ENCODE measurements at places on chromosomes 6 and 20. TPM values are rescaled to one million over a fixed set of nuclear protein-coding genes. Genes with fewer than 3 reads are reported as not detected.
A peak's percentile ranks its signal among the peaks of the same experiment; 100 is the strongest.

- peak overlapping the region; percentile 62 for H3K27ac ChIP-seq
- no peaks in the 10 kb centered on the region for H3K4me1 ChIP-seq
- no peak for DNase-seq
- no peaks in the 10 kb centered on the region for H3K27me3 ChIP-seq
Measured at GRCh38 chr6:14361956-14362587, 244.5 kb downstream of the CD83 start.

DNA sequence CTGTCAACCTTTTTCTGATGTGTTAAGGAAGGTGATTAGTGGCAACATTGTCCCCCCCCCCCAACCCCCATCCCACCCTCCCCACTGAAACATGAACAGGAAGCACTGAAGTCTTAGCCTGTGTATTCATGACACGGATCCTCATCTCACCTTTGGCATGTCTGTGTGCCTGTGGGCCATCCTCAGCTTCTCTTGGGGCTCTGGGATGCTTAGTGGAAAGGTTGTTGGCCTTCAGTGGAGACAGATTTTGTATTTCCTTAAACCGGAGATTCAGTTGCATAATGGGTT, 93.6 kb downstream of the RREB1 start:
- no peak overlapping the region for H3K27ac ChIP-seq
- no peaks in the 10 kb centered on the region for H3K27me3 ChIP-seq
- H3K36me3 ChIP-seq, result peaks cover 32% of the 10 kb centered on the region
- no peak overlapping the region for H3K4me3 ChIP-seq
- DNase-seq, result no peak

GRCh38 chr6:99276747-99277146, 72.7 kb downstream of the FAXC start:
- H3K36me3 ChIP-seq, result no peaks in the 10 kb centered on the region
- H3K4me1 ChIP-seq, result no peaks in the 10 kb centered on the region
- H3K27ac ChIP-seq, result no peak overlapping the region
- no peak for DNase-seq
- H3K27me3 ChIP-seq, result no peaks in the 10 kb centered on the region

- H3K4me1 ChIP-seq, result no peaks in the 10 kb centered on the region
- no peak for DNase-seq
- no peak overlapping the region for H3K27ac ChIP-seq
Measured at GRCh38 chr6:42163981-42164380, 9.2 kb upstream of the GUCA1A start.

DNA sequence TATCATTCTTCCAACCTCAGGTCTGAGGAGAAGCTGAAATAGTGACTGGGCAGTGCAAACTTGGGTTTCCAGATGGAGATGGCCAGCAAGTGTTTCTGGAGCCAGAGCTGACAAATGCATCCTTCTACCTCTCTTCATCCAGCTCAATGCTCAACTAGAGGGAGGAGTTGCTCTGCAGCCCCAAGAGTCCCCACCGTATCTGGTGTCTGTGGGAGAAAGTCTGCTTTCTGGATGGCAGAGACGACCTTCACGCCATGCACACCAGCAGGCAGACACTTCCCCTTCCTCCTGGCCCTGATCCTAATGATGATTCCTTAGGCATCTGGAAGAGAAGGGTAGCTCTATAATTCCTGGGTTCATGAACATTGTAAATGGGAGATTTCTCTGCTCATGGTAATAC, 127.4 kb upstream of the SPACA1 start:
- H3K4me1 ChIP-seq, result no peaks in the 10 kb centered on the region
- no peak for DNase-seq
- no peaks in the 10 kb centered on the region for H3K36me3 ChIP-seq
- no peaks in the 10 kb centered on the region for H3K27me3 ChIP-seq
- no peak overlapping the region for H3K4me3 ChIP-seq

DNA sequence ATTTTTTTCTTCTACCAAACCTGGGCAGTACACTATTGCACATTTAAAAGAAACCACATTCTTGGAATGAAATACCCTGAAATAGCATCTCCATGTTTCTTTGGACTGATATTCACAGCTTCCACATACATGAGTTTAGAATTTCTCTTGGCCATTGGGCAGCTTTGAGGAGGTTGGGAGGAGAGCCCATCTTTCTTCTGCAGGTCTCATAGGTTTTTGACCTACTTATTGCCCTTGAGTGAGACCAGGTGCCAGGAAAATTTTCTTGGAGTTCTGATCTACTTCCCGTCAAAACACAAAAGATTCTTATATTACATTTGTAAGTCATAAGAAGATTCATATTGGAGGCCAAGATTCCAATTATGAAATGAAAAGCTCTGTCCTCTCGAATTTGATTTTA, 212.0 kb downstream of the IBTK start:
- H3K4me1 ChIP-seq, result no peaks in the 10 kb centered on the region
- no peaks in the 10 kb centered on the region for H3K27me3 ChIP-seq
- no peak overlapping the region for H3K4me3 ChIP-seq
- H3K27ac ChIP-seq, result no peak overlapping the region
- DNase-seq, result no peak
- H3K36me3 ChIP-seq, result no peaks in the 10 kb centered on the region

GRCh38 chr20:35830264-35830663, 58.4 kb downstream of the PHF20 start:
- no peak for DNase-seq
- peaks cover 30% of the 10 kb centered on the region for H3K4me1 ChIP-seq
- no peaks in the 10 kb centered on the region for H3K27me3 ChIP-seq
- no peak overlapping the region for H3K27ac ChIP-seq
- no peak overlapping the region for H3K4me3 ChIP-seq

DNA sequence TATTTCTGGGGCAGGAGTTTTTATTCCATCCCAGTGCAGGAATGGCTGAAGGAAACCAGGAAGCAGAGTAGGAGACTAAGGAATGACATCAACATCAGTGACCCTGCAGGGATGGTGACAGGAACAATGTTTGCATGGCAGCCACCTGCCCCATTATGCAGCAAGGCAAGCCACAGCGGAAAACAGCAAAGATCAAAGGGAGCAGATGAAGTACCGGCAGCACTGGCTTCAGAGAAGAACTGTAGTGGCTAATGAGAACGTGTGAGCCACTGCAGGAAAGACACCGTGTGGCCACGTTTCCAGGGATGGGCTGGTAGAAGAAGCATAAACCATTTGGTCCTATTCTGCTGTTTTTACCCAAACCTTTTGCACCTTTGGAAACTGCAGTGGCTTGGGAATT, 52.9 kb upstream of the TAB2 start:
- H3K4me3 ChIP-seq, result no peak overlapping the region
- H3K27ac ChIP-seq, result no peak overlapping the region
- H3K4me1 ChIP-seq, result peaks cover 6% of the 10 kb centered on the region
- no peaks in the 10 kb centered on the region for H3K27me3 ChIP-seq
- no peak for DNase-seq
- no peaks in the 10 kb centered on the region for H3K36me3 ChIP-seq

GRCh38 chr6:46219661-46220060, 48.9 kb upstream of the ENPP5 start:
- no peak overlapping the region for H3K27ac ChIP-seq
- no peak for DNase-seq
- H3K4me1 ChIP-seq, result no peaks in the 10 kb centered on the region
- H3K36me3 ChIP-seq, result peaks cover 8% of the 10 kb centered on the region
- no peak overlapping the region for H3K4me3 ChIP-seq

GRCh38 chr20:37735541-37735940, 41.7 kb downstream of the CTNNBL1 start:
- H3K27me3 ChIP-seq, result no peaks in the 10 kb centered on the region
- peaks cover 33% of the 10 kb centered on the region for H3K4me1 ChIP-seq
- H3K36me3 ChIP-seq, result peaks cover 22% of the 10 kb centered on the region
- no peak overlapping the region for H3K27ac ChIP-seq
- DNase-seq, result no peak
- H3K4me3 ChIP-seq, result no peak overlapping the region

- no peaks in the 10 kb centered on the region for H3K4me1 ChIP-seq
- H3K36me3 ChIP-seq, result no peaks in the 10 kb centered on the region
- H3K27me3 ChIP-seq, result no peaks in the 10 kb centered on the region
- H3K4me3 ChIP-seq, result no peak overlapping the region
Measured at GRCh38 chr6:85191656-85192055, 258.2 kb upstream of the NT5E start.

DNA sequence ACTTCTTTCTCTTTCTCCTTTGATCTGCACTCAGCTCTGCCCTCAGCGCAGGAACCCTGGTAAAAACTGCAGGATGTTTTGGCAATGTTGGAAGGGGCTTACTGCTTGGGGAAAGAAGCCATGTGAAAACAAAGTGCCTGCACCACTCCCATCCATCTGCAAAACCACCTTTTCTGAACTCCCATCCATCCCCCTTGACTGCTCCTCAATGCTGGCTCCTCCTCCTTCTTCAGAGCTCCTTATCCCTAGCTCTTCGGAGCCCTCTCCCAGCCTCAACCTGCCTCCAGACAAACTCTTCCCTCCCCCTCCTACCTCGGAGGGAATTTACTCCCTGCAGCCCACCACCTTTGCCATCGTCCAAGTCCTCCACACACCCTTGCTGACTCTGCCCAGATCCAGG, 4.2 kb upstream of the ZBTB12 start:
- H3K36me3 ChIP-seq, result no peaks in the 10 kb centered on the region
- no peak overlapping the region for H3K27ac ChIP-seq
- no peaks in the 10 kb centered on the region for H3K4me1 ChIP-seq

- H3K27ac ChIP-seq, result no peak overlapping the region
- no peaks in the 10 kb centered on the region for H3K27me3 ChIP-seq
- DNase-seq, result no peak
- H3K4me1 ChIP-seq, result no peaks in the 10 kb centered on the region
- no peaks in the 10 kb centered on the region for H3K36me3 ChIP-seq
Measured at GRCh38 chr6:147947521-147947920, 395.1 kb upstream of the SASH1 start.

- no peak overlapping the region for H3K4me3 ChIP-seq
- peaks cover 10% of the 10 kb centered on the region for H3K36me3 ChIP-seq
- no peaks in the 10 kb centered on the region for H3K27me3 ChIP-seq
- peak overlapping the region; percentile 51 for H3K27ac ChIP-seq
- H3K4me1 ChIP-seq, result peaks cover 65% of the 10 kb centered on the region
Measured at GRCh38 chr6:35360349-35361138, 18.2 kb downstream of the PPARD start.

The TBC1D20 gene
- 24.3 TPM for total RNA-seq

The TRIM15 gene
- total RNA-seq, result not detected

The SEL1L2 gene
- not detected for total RNA-seq

The TCP1 gene
- total RNA-seq, result 102 TPM

The DNMT3B gene
- 0.44 TPM for total RNA-seq

The PPDPF gene
- total RNA-seq, result 138 TPM

The LRRC73 gene
- 0.90 TPM for total RNA-seq

The ABHD16B gene
- not detected for total RNA-seq

The RAET1G gene
- 1.6 TPM for total RNA-seq

Measured in right atrium auricular region (tissue), 2 donors.